ENCODE measurements at places on chromosomes 7 and 10.
A peak's percentile ranks its signal among the peaks of the same experiment; 100 is the strongest.

DNA sequence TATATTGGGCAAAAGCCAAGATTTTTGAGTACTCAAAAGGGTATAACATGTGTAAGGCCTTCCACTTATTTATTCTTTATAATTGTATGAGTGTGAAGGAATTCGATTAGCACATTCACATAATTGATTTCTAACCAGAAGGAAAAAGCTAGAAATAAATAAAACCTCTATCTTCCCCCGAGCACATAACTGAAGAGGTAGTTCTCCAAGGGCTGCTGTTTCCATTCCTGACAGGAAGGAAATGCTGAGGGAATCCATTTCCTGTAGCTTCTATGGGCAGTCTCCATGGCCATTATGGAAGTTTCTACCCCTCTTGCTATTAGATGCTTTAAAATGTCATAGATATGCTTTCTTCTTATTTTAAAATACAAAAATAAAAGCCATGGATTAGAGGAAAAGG lies 70.5 kb upstream of the ABCB5 start:
- no peak for DNase-seq

DNA sequence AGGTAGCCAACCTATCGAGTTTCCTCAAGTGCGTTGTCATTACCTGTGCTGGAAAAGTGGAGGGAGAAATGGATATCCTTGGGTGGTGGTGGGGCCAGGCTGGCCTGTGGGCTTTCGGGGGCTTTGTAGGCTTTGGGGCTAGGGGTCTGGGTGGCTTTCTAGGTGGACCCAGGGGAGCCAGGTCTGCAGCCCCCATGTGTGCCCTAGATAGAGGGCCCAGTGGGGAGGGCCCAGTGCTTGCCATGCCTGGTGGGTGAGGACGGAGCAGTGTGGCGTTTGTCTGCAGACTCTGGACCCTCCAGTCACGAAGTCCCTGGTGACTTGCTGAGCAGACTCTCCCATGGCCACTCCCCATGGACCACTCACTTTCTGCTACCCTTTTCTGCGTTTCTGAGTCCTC lies 19.7 kb downstream of the EMX2 start:
- no peak for DNase-seq

DNA sequence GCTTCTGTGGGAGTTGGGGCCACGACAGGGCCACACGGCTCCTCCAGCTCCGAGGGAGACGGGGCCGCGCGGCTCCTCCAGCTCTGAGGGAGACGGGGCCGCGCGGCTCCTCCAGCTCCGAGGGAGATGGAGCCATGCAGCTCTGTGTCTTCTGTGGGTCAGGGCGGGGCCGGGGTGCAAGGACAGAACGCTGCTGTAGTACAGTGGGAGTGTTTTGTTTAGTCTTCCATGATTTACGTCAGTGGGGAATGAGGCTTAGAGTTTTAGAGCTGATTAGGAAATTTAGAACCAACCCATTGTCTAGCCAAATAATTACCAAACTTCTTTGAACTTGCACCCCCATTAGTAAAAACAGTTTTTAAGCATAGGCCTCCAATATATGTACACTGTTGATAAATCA lies 32.9 kb upstream of the PRKAR1B start:
- no peak for DNase-seq

GRCh38 chr7:129134356-129134987 lies 10.0 kb upstream of the TSPAN33 start:
- DNase-seq = no peak

DNA sequence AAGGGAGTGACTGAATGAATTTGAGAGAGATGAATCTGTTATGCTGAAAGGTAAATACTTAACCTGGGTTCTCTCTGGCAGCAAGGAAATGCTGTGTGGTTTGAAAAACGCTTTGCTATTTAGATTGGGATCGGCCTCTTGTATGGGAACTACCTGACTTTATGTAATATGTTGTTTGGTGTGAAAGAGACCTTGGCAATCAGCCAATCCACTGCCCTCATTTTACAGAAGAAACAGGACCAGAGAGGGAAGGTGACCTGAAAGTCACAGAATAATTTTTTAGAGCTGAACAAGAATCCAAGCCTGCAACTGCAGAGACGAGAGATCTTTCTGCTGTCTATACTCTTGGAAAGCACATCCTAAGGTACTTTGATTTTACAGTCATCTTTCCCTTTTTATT lies 1.0 kb downstream of the BUD31 start:
- DNase-seq = no peak

- DNase-seq = no peak
These were observed 244.6 kb downstream of the POLR1F start for GRCh38 chr7:19464241-19464640.

- peak; percentile 88 for DNase-seq
These were observed 26.2 kb downstream of the TBATA start for GRCh38 chr10:70758757-70759514.

Data from GM03348 (cell line).